HCT116 (cell line): ENCODE measurements at places on chromosomes 7 and 10.

DNA sequence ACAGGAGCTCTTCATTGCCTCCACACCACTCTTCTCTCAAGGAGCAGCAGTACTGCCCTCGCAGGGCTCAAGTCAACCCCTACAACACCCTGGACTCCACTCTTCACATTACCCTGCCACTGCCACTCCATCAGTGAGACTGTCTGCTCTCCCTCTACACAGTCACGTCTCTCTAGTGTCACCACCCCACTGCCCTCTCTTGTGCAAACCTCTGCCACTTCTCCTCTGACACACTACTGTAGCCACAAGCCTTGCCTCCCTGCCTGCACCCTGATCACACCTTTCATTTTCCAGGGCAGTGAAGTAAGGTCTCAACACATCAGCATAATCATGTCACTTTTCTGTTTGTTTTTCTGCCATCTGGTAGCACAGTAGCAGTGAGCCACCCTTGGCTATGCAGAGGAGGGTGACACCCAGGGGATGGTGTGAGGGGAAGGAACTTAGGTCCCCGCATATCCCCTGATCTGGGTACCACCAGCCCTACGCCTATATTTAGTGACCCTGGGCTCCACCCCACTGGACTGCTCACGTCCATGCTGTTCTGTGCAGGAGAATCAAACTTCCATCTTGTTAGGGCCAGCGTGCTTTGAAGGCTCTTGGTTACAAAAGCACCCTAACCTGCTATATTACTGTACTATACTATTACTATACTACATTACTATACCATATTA is 1.6 kb downstream of the C10orf143 start:
- no peak for DNase-seq

DNA sequence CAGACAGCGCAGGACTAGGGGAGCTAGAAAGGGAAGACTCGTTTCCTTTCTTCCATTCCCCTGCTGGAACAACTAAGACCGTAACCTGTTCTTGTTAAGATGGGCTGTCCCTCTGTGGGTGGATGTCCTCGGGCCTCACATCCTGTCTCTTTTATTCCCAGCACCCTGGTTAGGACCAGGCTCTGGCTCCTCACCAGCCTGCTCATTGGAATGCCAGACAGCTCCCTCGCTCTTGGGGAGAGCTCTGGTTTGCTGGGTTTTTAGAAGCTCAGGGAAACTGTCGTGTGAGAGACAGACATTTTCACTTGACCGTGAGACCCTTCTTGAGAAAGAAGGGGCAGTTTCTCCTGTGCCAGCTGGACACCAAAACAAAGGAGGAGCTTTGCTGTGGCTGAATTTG is 58.1 kb upstream of the HABP2 start:
- DNase-seq = no peak

- DNase-seq = no peak
Observed at GRCh38 chr7:149166142-149166541, 18.9 kb downstream of the ZNF398 start.

DNA sequence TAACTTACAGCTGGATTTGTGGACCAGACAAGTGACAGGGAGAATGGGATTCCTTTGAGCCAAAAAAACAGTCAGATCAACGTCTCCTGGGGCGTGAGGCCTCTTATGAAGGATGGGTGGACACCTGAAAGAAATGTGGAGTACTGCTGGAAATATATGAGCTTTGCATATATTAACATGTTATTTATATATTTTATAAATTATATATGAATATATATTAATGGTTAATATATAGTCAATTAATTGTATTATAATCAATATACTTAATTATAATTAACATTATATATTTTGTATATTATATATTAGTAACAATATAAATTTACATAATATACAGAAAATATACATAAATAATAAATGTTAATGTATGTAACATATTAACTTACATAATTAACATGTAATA is 57.5 kb downstream of the CACNB2 start:
- DNase-seq = no peak

- no peak for DNase-seq
Observed at GRCh38 chr7:40587419-40587818, 452.6 kb downstream of the SUGCT start.

- DNase-seq = no peak
Observed at GRCh38 chr10:122243550-122243949, 27.5 kb upstream of the BTBD16 start.

DNA sequence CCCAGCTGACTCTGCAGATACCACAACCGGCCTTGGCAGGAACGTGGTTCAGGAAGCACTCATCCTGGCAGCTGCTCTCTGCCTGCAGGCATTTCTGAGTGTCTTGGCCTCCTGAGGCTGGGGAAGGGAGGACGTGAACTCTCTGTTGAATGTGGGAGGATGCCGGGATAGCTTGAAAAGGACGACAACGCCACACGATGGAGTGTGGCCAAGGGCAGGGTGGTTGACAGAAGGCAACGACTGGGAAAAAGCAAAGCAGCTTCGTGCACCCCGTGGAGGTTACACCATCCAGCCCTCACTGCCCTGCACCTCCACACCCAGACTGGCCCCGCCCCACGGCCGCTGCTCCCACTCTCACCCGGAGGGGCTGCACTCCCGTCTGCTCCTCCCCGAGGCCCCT is 466.1 kb upstream of the FOXK1 start:
- no peak for DNase-seq

- DNase-seq = no peak
Observed at GRCh38 chr7:44549457-44549856, 8.3 kb upstream of the NPC1L1 start.

GRCh38 chr10:79431428-79431827 is 14.0 kb downstream of the ZCCHC24 start:
- no peak for DNase-seq
